AG08395 (cell line): ENCODE measurements at places on chromosomes 5 and 9.

DNA sequence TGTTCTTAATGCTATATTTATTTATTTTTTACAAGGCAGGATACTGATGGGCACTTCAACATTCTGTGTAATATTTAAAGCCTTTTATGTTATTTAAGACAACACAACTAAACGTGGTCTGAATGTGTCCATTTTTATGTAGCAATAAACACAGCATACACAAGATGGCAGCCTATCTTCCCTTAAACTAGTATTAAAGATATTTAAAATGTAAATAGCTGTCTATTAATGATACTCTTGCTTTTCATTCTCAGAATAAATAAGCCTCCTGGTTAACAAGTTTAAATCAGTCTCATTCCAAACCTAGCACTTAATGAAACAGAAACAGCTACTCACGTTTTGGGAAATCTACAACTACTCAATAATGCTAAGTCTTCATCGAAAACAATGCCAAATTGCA lies 315.7 kb downstream of the MCTP1 start:
- DNase-seq: no peak

DNA sequence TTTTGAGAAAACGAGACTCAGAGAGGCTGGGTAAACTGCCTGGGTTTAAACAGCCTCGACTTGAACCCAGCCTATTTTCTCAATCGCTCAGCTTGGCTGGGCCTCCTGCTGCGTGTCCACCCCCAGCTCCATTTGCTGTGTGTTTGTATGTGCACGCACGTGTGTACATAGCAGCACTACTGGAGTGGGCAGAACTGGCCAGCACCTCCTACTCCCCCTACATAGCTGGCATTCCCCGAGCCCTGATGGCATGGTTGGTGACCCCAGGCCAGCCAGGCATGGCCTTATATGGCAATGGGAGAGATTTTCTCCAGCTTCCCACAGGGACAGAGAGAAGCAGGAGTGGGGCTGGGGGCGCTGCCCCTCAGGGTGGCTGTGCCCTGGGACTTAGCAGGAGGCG lies 4.1 kb downstream of the AIF1L start:
- DNase-seq: no peak

DNA sequence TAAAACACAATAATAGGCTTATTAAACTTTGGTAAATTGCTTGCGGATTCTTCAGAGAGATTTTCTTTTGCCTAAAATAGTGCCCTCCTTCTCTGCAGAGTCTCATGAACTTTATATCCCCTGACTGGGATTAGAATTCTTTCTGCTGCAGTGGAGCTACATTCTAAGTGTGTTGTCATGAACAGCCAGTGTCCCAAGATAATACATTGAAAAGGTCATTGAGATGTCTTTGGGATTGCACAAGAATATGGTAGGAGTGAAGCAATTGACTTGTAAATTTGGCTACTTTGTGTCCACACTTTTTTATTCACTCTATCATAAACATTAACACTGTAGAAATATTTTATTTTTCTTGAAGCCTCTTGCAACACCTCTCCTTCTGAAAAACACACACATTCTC lies 604.5 kb downstream of the GABRG2 start:
- DNase-seq: no peak

DNA sequence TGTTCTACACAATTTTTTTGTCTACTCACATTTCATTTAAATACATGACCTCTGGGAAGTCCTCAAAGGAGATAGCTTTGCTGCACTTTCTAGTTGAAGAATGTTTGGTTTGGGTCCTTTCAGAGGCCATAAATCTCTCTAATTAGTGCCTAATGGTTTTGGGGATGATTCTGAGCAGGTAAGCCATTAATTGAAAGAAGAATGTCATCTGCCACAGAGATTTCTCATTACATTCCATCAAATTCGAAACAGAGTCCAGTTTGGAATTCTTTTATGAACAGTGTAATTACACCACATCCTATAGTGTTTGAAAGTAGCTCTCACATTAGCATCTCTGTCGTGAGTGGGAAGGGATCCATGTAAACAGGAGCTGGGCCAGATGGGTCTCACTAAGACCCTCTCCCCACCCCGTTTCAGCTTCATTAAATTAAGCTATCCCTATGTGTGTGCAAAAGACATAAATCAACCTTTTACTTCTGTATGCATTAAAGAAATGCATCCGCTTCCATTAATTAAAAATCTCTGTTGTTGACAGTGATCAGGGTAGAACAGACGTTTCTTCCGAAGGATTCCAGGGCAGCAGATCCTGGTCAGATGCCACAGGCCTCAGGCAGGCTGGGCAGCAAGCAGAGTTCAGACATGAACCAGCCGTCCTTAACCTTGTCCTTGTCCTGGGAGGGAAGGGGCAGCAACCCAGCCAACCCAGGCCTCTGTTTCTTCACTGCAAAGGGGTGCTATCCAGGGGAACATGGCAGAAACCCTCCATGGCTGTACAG lies 99.8 kb upstream of the MAP1B start:
- DNase-seq: no peak

GRCh38 chr5:152488869-152489268 lies 83.8 kb upstream of the NMUR2 start:
- DNase-seq: no peak

GRCh38 chr9:120951960-120952618 lies 25.5 kb upstream of the TRAF1 start:
- no peak for DNase-seq

DNA sequence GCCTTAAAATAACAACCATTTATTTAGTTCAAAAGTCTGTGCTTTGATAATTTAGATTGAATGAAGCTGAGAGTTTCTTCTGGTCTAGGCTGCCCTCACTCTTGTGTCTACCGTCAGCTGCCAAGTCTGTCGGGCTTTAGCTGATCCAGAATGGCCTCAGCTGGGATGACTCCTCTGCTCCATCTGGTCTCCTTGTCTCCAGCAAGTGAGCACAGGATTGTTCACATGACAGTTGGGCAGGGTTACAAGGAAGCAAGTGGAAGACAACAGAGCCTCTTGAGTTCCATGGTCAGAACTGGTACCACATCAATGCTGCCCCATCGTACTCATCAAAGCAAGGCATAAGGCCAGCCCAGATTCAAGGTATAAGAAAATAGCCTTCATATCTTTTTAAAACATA lies 9.0 kb downstream of the HTR1A start:
- DNase-seq: no peak

DNA sequence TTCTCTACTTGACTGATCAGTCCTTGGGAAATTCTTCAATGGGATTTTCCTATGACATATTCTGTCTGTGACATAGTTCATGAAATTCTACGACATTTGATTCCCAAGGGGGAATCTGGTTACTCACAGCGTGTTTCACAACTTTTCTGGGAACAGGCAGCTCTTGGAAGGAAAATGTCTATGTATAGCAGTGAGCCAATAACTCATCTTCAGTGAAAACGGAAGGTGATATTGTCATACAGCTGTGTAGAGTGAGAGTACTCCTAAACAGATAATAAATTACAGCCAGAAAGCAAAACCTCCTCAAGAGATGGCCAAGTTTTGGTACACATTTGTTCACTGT lies 91.4 kb downstream of the C9orf152 start:
- DNase-seq: peak; percentile 78

- DNase-seq: no peak
These were observed 78.3 kb upstream of the HCN1 start for GRCh38 chr5:45774528-45774927.

- DNase-seq: no peak
These were observed 13.0 kb upstream of the RIMOC1 start for GRCh38 chr5:41891066-41891707.

GRCh38 chr5:151092762-151093161 lies 11.9 kb upstream of the TNIP1 start:
- peak; percentile 70 for DNase-seq

GRCh38 chr5:73424556-73424977 lies 24.0 kb downstream of the FOXD1 start:
- no peak for DNase-seq

GRCh38 chr5:45512521-45512920 lies 183.7 kb downstream of the HCN1 start:
- no peak for DNase-seq

DNA sequence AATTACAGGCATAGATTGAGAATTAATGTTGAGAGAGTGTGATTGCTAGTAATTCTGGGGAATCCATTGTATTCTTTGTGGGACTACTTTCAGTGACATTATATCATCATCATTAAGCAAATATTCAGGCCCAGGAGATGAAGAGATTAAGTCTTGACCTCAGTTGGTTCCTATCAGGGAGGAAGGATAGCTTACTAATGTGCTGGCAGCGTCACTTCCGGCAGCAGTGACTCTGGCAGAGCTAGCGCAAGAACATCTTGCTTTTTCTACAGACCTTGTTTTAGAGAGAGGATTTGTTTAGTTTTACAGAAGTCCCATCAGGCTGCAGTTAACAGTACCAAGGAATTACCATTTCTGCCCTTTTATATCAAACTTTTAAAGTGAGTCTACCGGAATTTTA lies 20.3 kb downstream of the OSTF1 start:
- DNase-seq: peak; percentile 67

DNA sequence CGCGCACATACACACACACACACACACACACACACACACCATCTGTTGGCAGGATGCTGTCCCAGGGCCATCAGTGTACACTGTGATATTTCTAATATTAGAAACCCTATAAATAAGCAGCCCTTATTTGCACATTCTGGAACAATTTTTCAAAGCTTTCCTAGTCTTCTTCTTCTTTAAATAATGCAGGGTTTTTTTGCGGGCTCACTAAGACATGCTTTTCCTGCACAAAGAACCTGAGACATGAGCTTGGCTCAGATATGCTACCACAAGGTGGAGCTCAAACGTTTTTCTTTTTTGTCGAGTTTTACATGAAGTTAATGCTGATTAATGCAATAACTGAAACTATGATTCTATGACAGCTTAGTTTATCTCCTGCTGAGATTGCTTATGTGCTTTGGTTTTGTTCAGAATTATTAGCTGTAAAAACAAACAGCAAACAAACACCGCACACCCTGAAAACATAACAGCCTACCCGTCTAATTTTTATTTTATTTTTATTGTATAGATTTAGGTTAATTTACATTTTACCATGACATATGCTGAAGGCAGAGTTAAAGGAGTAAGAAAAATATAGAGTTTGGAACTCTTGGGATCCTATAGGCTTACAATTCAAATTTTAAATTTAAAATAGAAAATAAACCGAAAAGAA lies 95.8 kb downstream of the ALDH1A1 start:
- peak; percentile 69 for DNase-seq

GRCh38 chr9:74643303-74643923 lies 146.3 kb downstream of the RORB start:
- DNase-seq: no peak

DNA sequence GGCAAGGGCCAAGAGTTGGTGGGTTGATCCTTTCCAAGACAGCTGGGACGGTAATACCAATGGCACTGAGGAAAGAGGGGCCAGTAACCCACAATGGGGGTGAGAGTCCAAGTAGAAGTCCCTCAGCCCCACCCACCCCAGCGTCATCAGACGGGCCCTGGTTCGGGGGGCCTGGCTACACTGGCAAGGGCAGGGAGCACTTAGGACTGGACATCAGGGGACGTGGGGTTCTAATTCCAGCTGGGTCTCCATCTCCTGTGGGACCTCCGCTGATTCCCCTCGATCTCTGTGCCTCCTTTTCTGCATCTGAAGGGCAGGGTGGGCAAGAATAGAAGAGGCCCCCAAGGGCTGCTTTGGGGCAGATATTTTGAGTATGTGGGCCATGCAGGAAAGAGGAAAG lies 53.5 kb upstream of the FCN1 start:
- DNase-seq: no peak

DNA sequence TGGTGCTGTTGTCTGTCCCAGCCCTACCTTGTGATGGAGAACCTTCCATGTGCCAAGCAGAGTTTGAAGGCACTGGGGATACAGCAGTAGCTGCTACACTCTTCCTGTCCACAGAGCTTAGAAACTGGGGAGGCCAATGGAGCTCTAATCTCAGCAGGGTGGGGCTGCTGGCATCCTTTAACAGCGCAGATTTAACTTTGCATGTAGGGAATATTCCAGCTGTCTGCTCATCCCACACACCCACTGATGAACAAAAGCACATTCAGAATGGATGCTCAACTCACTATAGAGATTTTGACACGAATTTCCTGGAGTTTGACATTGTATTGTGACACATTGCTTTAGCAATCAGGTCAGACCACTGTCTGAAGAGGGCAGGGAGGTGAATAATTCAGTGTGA lies 49.0 kb downstream of the TMEM215 start:
- no peak for DNase-seq

DNA sequence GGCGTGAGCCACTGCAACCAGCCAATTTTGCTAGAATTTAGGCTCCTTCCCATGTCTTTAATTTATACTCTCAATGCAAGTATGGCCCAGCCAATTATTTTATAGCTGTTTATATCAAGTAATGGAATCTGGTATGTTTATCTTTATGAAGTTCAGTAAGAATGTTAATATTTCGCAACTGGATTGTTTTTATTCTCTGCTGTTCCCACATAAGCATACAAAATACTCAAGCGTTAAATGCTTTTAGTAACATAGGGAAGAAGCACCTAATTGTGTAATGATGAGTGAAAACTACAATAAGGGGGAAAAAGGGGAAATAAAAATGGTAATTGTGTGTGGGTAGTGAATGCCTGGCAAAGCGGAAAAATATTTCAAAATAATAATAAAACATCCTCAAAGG lies 21.3 kb downstream of the PWWP2A start:
- DNase-seq: no peak

GRCh38 chr5:163682234-163682633 lies 176.8 kb downstream of the MAT2B start:
- DNase-seq: no peak

- peak; percentile 76 for DNase-seq
These were observed 62.5 kb upstream of the PLPP1 start for GRCh38 chr5:55597014-55597981.

- no peak for DNase-seq
These were observed 555.3 kb upstream of the ZNF462 start for GRCh38 chr9:106307670-106308069.

DNA sequence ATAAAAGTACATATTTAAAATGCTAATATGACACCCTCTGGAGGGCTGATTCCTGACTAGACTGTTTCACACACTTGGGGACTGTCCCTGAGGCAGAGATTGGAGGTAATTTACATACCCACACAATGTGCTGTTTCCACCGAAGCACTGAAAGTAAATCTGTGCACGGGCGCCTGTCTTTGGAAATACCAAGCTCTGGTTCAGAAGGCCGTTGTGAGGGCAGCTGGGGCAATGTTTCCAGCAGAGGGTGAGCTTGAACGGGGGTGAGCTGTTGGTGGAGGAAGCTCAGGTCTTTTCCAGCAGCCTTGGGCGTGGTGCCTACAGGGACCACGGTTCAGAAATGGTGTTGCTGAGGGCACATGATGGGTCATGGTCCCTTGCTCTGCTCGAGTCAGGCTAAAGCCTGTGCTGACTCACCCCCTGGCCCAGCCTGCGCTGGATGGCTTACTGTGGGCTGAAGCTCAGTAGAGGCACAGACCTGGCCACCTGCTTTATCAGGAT lies 25.8 kb upstream of the HMCN2 start:
- DNase-seq: no peak

- DNase-seq: peak; percentile 11
These were observed 24.4 kb upstream of the CLK4 start for GRCh38 chr5:178651046-178651810.
